Amniotic stem cell (primary cell): ENCODE measurements at places on chromosomes 3 and 15.

DNA sequence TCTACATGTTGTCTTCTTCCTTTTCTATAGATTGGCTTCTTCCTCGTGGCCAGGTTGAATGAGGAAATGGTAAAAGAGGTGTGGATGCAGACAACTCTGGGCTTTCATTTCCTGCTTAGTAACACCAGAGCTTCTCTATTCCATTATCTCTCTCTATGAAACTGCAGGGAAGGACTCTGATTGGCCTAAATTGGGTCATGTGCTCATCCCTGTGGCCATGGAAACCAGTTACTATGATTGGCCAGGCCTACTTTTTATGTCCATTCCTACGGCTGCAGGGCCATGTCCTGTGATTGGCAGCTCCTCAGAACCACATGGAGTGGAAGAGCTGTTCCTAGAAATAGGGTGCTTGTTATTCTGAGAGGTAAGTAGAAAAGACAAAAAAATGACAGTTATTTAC lies 486.9 kb upstream of the ADAMTS9 start:
- DNase-seq, result no peak

GRCh38 chr3:184785890-184786279 lies 26.1 kb upstream of the VPS8 start:
- no peak for DNase-seq

DNA sequence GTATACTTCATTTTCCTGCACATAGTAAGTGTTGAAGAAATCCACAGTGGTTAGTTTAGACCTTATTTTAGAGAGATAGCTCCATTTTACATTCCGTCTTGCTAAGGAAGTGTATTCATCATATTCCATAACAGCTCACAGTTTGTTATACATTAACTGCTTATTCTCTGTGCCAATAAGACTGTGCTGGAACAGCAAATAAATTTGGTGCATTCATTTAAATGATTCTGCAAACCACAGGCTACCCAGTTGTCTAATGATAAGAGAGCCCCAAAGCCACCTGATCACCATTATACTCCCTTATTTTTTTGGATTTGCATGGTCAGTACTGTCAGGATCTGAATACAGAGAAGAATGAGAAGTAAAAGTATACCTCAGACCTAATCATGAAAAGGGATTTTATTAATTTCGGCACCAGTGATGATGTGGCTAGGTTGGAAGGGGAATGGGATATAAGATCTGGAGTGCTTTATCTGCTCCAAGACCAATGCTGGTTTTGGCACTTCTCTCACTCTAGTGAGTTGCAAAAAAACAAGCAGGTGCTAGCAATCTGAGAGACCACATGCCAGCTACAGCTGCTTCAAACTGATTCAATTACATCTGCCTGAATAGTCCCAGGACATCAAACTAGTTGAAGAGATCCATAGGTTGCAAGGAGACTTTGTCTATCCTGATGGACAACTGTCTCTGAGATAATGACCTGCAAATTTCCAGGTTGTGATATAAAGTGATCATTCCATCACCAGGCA lies 254.8 kb downstream of the ZBTB20 start:
- no peak for DNase-seq

GRCh38 chr15:80503319-80503952 lies 99.3 kb downstream of the ARNT2 start:
- DNase-seq, result no peak

- no peak for DNase-seq
Observed at GRCh38 chr15:54159012-54159411, 180.8 kb downstream of the UNC13C start.

- no peak for DNase-seq
Observed at GRCh38 chr15:89340573-89340972, 5.9 kb upstream of the POLG start.

- no peak for DNase-seq
Observed at GRCh38 chr3:8959668-8960067, 3.6 kb downstream of the RAD18 start.

DNA sequence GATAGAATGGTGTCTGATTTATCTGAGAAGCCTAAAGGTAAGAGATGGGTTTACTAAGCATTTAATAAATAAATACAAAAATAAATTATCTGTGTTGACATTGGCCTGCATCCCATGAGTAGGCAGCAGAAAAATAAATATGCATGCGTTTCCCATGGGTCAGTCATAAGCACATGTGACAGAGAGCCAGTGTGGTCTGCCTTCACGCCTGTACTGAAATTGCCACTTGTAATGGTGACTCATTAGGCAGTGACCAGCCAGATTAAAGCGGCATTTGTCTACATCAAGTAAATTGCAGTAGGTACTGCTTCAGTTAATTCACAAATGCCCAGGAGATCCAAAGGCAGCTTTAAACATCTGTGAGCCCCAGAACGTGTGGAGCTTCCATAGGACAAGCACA lies 399.6 kb downstream of the NAALADL2 start:
- no peak for DNase-seq

DNA sequence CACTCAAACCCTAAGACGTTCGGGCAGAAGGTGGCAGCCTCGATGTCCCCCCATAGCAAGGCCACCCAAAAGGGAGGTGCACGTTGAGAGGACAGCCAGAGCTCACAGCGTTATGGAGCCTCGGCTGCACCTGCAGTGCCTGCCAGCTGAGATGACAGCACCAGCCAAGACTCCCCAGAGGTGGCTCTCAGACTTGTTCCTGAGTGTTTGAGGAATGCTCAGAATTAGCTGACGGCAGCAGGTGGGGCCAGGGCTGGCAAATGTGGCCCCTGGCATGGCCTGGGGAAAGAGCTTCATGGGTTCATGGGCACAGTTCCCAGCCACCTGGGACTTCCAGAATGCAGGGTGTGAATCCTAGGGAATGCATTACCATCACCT lies 177.8 kb downstream of the KLF13 start:
- DNase-seq, result no peak

DNA sequence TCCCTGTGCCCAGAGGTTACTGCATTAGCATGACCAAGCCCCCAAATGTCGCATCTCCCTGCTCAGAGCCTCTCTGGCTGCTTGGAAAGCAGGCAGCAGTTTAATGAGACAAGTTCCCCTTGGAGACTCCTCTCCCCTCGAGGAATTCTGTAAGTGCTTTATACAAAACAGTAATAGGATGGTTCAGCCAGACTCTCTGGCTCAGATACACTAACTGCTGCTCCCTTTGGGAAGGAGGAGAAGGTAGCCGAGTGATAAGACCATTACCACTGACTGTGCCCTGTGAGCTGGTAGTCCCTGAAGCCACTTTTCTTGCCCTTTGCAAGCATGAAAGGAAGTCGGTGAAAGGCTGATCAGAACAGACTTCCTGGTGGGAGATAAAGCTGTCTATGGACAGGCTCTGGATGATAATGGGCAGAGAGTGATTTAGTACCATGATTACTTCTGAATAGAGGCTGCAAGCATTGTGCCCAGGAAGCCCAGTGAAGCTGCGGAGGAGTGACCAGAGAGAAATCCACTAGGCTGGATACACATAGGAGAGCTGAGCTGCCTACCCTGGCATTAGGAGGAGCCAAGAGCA lies 100.8 kb downstream of the SEMA6D start:
- no peak for DNase-seq

GRCh38 chr3:182516597-182517336 lies 276.5 kb upstream of the ATP11B start:
- no peak for DNase-seq

- no peak for DNase-seq
Observed at GRCh38 chr3:102715030-102715697, 280.3 kb downstream of the ZPLD1 start.

GRCh38 chr3:78986416-78987101 lies 781.2 kb downstream of the ROBO1 start:
- no peak for DNase-seq

GRCh38 chr3:14455571-14456317 lies 53.3 kb downstream of the SLC6A6 start:
- DNase-seq, result no peak
